HCT116 (cell line): ENCODE measurements at places on chromosomes 12 and 14. TPM values are rescaled to one million over a fixed set of nuclear protein-coding genes. Genes with fewer than 3 reads are reported as not detected.

The RNASE3 gene
- total RNA-seq = not detected

The SLC22A17 gene
- 5.9 TPM for total RNA-seq

The GLIPR1L1 gene
- not detected for total RNA-seq

The TRIAP1 gene
- 40.3 TPM for total RNA-seq

The RD3L gene
- not detected for total RNA-seq

DNA sequence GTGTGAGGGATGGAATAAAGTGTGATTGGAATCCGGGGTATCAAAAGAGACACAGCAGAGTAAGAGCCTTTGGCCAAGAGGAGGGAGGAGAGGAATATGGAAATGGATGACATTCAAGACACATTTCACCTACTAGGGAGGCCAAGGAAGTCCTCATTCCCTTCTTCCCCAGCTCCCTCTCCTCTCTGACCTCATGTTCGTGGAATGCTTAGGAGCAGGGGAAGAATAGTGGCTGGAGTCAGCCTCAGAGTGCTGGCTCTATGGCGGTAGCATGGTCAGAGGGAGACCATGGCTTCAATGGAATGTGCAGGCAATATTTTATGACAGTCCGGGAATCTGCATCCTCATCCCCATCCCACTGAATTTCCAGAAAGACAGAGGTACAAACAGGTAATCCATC, 196.6 kb downstream of the EGLN3 start:
- DNase-seq = no peak

- no peak for DNase-seq
Measured at GRCh38 chr12:26633591-26634210, 199.3 kb downstream of the ITPR2 start.

DNA sequence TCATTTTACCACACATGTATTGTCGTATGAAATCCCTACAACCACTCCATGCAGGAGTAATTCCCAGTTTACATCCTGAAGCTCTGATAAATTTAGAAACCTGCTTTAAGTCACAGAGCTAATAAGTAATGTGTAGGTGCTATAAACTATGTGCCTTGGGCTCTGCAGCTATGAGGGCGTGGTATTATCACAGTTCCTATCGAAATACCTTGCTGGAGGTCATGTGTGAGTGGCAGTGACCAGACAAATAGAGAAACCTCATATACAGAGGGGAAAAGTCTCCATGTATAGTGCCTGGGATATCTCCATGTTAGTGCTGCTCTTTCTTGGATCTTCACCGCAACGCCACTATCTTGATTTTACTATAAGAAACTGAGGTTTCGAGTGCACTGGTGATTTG, 883 bp upstream of the TBC1D15 start:
- DNase-seq = no peak

- no peak for DNase-seq
Measured at GRCh38 chr14:64232095-64232838, 61.9 kb downstream of the ESR2 start.

GRCh38 chr12:27002141-27002540, 12.0 kb downstream of the TM7SF3 start:
- DNase-seq = no peak

DNA sequence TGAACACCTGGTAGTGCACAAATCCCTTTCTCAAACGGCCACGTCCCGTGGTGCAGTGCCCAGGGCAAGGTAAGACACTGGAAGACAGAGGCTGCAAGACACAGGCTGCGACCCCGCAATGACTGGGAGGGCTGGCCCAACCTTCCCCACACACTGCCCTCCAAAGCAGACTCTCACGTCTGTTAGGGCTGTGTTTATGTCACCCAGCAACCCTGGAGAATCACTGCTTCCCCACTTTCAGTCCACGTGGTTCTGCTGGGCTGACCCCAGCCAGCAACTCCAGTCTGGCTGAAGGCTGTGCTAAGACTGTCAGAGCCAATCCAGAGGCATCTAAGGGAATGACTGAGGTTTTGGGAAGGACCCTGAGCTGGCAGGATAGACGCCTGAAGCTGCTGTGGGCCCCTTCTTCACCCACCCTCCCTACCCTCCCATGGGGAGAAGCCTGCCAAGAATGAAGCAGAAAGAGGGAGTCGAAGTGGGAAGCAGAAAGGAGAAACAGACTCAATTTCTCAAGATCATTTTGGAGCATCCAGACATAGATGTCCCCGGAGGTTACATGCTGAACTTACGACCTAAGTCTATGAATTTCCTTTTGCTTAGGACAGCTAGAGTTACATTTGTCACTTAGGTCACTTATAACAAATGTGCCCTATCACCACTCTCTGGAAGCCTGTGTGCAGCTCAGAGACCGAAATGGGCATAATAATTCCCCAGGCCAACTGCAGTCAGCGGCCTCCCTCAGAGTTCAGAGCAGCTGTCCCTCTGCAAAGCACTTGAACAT, 11.7 kb downstream of the KDM2B start:
- DNase-seq = no peak

GRCh38 chr14:69928111-69928523, 48.9 kb downstream of the SMOC1 start:
- DNase-seq = no peak

DNA sequence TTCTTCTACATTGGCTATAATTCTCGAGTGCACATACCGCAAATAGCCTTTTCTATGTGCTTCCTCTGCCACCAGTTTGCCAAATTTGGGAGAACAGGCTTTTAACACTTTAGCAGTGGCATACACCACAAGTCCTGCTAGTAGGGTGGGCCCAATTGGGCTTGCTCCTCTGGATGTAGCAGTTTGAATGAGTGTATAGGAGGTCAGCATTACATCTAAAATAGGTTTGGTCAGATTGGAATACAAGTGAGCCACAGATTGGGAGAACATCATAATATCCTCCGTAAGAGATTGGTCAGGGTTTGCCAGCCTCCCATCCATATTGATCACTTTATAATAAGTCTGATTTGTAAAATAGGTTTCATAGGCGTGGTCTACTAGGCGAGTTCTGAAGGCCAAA, 902 bp downstream of the ABCD2 start:
- DNase-seq = no peak

- no peak for DNase-seq
Measured at GRCh38 chr12:124445826-124446225, 121.6 kb downstream of the NCOR2 start.

DNA sequence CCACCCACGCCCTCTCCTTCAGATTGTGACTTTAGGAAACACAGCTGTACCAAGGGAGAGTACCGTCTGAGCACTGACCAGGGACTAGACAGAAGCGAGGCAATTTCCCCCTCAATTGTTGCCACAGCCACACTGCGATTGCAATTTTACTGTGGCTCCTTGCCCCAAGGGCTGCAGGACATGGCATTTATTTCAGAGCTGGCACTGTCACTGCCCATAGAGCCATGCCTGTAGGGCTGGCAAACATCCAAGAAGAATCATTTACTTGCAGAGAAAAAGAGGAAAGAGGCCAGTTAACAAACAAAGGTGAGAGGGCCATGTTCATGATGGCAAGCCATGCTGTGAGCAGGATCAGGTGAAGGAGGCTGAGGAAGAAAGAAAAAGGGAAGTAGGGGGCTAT, 129.6 kb downstream of the EMP1 start:
- no peak for DNase-seq

DNA sequence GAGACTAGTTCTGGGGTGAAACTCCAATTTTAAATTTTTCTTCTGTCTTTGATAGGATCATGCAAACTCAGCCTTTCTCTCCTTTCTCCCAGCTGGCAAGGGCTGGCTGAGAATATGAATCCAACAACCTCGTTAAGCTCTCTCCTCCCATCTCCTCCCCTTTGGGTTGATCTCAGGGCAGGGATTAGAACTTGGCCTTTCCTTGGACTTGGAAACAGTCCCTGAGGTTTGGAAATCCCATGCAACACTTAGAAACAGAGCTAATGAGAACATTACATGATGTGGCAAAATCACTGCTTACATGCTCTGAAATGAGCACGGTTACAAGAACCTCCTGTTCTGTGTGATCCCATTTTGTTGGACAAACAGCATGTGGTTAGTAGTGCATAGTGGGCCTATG, 31.6 kb downstream of the ACACB start:
- DNase-seq = no peak

DNA sequence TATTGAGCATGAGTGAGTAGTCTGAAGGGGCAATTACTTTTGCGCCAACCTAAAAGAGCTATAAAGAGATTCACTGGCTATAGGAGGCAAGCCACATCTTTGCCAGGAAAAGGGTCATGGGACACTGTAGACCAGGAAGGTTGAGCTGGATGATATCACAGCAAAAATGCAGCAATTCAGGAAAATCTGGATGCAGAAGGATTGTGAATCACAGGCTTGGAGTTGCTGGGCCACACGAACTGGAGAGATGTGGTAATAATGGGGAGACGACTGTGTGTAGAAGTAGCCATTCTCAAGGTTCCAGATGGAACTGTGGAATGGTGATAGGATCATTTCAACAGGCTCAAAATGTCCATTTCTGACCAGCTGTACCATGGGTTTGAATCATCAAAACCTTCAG, 151.4 kb upstream of the DAAM1 start:
- DNase-seq = no peak

DNA sequence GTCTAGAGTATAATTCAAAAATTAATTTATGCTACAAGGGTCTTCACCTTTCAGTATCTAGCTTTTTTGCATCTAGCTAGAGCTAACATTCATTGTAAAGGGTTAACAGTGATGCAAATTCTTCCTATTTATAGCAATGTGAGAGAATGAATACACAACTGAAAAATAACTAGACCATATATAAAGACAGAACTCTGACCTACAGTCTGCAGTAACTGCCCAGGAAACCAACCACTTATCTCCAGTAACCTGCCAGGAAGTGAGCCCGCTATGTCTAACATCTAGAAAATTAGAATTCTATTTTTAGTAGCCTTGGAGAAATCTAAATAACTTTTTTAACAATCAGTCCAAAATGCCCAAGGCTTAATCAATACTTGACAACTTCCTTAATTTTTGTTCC, 1021.9 kb downstream of the LRFN5 start:
- DNase-seq = no peak

DNA sequence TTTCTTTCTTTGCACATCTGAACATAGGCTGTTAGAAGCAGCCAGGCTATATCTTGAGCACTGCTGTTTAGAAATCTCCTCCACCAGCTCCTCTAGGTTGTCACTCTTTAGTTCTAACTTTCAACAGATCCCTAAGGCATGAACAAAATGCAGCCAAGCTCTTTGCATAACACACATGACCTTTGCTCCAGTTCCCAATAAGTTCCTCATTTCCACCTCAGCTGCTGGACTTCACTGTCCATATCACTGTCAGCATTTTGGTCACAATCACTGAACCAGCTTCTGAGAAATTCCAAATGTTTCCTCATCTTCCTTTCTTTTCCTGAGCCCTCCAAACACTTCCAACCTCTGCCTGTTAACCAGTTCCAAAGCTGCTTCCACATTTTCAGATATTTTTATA, 27.6 kb upstream of the C14orf132 start:
- no peak for DNase-seq

- no peak for DNase-seq
Measured at GRCh38 chr14:101127224-101127623, 223.7 kb upstream of the RTL1 start.

- DNase-seq = no peak
Measured at GRCh38 chr12:105227879-105228278, 8.1 kb downstream of the APPL2 start.

- no peak for DNase-seq
Measured at GRCh38 chr12:92502417-92503028, 200.3 kb upstream of the PLEKHG7 start.

DNA sequence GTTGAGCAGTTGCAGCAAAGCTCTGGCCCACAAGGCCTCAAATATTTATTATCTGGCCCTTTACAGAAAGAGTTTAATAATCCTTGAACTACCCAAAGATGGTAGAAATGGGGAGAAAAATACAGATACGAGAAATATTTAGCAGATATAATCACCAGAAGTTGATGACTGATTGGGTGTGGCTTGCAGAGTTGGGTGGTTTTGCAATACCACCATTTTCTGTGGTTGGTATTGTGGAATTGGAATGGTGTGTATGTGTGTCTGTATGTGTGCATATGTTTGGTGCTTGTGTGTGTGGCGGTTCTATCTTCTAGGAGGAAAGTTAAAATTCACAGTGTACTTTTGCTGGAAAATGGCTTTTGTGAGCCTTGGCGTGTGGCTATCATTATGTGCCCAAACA, 85.4 kb upstream of the MANSC4 start:
- DNase-seq = no peak

DNA sequence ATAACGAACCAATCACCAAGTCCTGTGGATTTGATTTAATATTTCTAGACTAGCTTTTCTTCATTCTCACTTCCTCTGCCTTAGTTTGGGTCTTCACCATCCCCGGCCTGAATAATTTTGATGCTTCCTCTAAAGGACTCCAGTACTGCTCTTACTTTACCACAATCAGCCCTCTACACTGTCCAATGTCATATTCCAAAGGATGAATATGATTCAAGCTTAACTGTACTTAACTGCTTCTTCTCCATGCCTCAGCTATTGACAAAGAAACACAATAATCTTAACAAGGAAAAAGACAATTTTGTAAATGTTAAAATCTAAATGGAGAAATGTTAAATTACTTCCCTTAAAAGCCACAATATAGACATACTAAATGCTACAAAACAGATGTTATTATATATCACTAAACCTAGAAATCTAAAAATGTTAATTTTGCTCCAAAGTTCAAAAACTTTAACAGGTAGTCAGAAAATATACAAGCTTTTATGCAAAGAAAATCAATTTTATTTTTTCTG, 70.2 kb downstream of the STXBP6 start:
- DNase-seq = no peak
